CD4-positive, alpha-beta T cell treated with Interleukin-6 for 4 hours (primary cell): ENCODE measurements at places on chromosomes 2 and 18.

GRCh38 chr2:196290136-196290535 lies 118.8 kb upstream of the STK17B start:
- no peak for DNase-seq

DNA sequence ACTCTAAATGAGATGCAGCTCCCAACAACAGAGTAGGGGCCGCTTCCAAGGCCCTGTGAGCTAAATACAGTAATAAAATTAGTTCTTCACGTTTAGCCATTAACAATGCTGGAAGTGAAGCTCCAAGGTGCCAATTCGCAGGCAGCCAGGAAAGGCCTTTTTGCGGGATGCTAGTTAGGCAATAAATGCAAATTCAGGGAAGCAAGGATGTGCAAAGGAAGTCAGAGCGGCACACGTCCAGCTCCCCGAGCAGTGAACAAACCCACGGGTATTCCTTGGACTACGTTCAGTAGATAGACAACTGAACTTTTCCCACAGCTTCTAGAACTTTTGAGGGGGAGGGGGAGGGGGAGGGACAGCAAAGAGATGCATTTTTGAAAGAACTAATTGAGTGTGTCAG lies 6.9 kb downstream of the ZNF516 start:
- no peak for DNase-seq

DNA sequence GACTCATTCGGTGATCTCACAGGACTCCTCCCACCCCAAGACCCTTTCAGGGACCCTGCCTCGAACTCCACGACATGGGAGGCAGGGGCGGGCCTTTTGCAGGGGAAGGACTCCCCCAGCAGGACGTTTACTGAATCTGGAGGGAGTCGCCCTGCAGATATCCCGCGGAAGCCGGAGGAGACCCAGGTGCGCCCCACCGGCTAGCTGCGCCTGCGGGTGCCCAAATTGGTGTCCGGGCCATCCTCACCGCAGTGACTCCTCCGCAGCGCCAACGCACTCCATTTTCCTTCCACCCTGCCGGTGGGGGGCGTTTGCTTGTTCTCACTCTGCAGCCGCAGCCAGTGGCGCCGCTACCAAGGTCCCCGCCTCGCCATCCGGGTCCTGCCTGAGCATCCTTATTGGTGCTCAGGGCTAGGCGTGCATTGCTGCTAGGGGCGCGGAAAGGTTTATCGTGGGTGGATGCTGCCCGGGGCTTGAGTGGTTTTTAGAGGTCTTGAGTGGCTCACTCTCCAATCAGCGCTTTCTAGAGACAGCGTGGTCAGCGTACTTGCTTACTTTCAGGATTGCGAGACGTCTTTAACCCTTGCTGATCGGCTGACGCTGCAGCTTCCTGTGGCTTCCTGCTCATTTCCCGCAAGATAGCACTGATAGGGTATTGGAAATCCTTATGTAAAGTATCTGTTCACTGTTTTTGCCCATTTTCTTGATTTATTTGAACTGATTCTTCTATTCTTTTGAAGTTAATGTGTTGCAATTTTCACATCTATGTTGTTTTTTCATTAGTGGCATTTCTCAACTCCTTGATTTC lies 81.4 kb downstream of the BIN1 start:
- peak; percentile 79 for DNase-seq

DNA sequence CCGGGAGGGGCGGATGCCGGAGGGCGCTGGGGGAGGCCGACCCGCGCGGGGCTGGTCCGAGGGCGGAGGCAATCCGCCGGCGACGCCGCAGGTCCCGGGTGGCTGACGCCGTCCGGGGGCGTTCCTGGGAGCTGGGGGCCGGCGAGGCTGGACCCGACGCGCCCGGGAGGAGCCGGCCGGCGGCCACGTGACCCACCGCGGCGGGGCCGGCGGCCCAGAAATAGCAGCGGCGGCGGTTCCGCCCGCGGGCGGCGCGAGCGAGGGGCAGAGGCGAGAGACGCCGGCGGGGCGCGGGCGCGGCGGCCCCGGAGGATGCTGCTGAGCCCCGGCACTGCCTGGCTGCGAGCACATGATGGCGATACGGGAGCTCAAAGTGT lies at the start of gene RAB31:
RAB31 (plus strand) TSS at position 245 of the 377 bp plus-strand sequence; CDS start at position 350, 105 bp downstream.
- DNase-seq = no peak

- no peak for DNase-seq
These were observed 10.7 kb upstream of the CCDC88A start for GRCh38 chr2:55430211-55430975.

- no peak for DNase-seq
These were observed 48.9 kb downstream of the ASXL2 start for GRCh38 chr2:25829377-25829704.

DNA sequence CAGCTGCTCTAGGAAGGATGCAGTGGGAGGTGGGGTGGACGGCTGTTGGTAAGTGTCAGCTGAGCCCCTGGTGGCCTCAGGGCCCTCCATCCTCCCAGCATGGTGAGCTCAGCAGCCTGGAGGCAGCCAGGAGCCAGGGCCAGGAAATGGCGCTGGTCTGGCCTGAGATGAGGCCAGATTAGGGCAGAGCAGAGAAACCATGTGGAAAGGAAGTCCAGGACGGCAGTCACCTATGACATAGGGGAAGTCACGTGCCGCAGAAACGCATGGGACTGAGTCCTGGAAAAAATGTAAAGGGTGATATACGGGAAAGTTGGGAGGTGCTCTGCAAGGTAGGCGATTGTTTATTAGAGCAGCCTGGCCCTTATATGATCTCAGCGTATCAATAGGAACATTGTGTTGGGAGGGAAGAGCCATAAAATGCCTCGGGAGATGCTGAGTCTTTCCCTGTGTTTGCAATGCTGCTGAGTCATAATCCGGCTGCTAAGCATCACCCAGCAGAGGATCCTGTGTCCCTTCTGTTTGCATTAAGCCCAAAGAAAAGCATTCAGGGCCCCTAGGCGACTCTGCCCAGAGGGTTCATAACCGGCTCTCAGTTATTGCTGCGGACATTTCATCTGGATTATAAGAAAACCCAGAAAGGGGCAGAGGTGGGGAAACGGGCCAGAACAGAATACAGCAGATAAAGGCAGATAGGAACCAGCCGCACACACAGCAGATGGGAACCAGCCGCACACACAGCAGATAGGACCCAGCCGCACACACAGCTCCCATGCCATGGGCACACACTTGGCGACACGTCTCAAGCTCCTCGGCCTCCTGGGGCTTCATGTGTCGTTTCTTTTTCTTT lies 30.3 kb upstream of the B3GNT7 start:
- no peak for DNase-seq

DNA sequence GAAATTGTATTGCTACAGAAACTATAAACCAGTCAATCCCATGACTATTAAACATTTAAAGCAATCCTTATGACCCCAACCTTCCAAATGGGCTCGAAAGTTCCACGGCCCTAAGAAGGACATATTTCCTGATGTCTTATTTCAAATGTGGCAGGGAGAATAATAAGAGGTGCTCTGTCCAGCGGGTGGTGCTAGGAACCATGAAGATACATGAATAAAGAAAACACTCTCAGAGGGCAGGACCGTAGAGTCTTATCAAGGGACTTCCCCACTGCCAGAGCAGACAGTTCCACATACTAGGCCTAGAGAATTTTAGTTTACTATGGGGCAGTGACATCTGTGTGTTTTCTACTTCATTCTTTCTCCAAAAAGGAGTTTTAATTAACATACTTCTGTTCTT lies 187.1 kb upstream of the PIK3C3 start:
- DNase-seq = no peak

- no peak for DNase-seq
These were observed 1.2 kb upstream of the UGT1A7 start for GRCh38 chr2:233680361-233681045.

DNA sequence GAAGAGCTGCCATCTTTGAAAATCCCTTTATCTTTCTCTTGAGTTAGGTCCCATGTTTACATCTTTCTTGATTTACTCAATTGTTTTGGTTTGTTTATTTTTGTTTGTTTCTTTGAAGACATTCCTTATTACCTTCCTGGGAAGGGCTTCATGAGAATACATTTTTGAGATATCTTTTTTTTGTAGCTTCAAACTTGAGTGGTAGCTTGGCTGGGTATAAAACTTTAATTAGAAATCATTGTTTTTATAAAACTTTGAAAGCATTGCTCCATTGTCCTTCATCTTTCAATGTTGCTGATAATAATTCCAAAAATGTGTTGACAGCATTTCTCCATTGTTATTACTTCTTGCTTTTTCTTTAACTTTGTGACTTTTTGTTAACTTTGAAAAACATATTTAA lies 145.9 kb upstream of the RBMS1 start:
- no peak for DNase-seq

GRCh38 chr2:231908584-231908983 lies 17.6 kb downstream of the NPPC start:
- no peak for DNase-seq

DNA sequence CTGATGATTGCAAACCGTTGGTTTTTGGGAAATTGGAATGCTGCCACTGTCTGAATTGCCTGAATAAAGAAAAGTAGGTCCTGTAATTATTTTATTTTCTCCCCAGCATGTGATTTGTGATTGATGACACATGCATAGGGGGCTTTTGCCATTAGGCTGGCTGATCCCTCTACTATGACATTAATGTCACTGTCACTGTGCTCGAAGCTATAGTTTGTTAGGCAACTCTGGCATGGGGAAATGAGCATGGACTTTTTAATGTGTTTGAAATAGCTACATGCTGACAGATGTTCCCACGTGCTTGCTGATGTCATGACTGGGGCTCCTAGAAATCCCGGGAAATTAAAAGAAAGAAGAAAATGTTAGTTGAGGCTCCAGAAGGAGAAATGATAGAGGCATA lies 99.1 kb downstream of the HRH4 start:
- no peak for DNase-seq

DNA sequence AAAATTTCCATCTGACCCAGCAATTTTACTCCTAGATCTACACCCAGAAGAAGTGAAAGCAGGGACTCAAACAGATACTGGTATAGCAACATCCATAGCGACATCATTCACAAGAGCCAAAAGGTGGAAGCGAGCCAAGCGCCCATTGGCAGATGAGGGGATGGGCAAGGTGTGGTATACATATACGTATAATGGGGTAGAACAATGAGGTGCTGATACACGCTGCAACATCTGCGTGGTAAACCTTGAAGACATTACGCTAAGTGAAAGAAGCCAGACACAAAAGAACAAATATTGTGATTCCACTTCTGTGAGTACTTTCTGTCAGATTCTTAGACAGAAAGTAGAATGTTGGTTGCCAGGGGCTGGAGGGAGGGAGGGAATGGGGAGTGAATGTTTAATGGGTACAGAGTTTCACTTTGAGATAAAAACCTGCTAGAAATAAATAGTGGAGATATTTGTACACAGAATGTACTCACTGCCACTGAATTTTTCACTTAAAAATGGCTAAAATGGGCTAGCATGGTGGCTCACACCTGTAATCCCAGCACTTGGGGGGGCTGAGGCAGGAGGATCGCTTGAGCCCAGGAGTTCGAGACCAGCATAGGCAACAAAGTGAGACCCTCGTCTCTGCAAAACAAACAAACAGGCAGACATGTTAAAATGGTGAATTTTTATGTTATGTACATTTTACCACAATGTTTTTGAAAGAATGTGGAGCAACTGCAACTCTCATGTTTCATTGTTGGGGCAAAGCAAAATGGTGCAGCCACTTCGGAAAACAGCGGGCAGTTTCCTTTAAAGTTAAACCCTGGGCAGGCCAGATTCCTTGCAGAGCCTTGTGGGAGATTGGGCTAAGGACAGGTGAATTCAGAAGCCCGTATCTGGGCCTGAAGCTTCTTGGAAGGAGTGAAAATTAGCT lies 103.4 kb upstream of the MYCN start:
- DNase-seq = no peak

- no peak for DNase-seq
These were observed 98.5 kb downstream of the TACR1 start for GRCh38 chr2:75100801-75101151.

DNA sequence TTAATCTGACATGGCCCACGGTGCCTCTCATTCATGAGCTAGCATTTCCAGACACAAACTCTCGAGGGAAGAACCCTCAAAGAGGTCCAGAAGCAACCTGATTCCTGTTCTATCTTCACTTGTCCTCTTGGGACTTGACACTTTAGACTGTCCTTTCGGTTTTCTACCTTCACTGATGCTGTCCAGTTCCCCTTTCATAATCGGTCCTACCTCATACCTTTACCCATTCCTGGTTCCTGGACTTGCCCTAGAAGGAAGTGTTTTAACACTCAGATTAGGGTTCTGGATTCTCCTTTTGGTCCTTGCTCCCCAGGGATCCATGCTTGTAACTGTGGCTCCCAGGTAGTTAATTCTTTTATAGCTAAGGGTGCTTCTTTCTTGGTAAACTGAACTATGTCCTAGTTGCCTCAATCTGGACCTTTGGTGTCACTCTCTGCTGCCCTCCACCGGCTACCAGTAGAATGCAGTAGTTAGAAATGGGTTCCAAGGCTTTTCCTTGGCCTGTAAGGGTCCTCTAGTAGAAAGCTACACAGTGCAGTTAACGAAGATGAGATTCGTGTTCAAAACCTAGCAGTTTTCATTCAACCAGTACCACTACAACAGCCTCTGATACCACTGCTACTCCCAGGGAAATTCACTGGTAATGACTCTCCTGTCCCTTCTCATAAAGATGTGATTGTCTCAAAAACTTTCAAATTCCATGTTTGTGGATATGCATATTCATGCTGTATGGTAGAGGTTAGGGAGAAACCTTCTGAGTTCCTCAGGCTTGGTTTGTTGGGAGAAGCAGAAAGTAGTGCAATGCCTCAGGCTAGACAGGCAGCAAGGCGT lies 178.1 kb upstream of the CYP26B1 start:
- DNase-seq = no peak

- DNase-seq = no peak
These were observed 2.8 kb upstream of the LCLAT1 start for GRCh38 chr2:30444273-30444672.

DNA sequence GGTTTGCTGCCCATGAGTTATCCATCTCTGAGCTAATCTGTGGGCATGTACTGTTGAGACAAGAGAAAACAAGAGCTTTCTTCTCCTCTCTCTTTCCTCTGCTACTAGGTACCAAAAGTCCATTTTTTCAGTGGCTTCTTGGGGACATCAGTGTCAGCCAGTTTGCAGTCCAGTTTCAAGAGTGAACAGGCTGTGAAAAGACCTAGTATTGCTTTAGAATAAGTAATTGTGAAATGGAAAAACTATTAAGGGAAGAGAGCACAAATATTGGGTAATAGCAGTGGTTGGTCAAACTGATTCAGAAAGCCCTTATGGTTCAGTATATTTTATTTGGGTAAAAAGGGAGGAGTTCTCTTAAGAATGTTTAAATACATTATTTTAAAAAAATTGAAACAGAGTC lies 33.0 kb upstream of the MEP1B start:
- no peak for DNase-seq

GRCh38 chr2:61538920-61539520 lies 864 bp upstream of the XPO1 start:
- DNase-seq = peak; percentile 43

DNA sequence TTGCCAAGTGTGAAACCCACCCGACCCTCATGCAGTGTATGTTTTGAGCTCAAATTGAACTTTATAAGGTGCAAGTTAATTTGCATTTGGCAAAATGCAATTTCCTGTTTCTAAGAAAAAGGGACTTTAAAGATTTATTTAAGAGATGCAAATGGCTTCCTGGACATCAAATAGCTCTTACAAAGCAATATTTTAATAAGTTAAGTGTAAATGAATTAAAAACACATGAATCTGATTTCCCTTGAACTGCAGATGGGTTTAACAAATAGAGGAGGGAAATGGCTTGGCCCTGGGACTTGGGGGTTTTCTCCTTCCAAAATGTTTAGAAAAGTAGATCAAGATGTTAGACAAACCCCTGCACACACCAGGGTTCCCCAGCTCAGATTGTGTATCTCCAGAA lies 116.0 kb downstream of the EN1 start:
- DNase-seq = no peak

- no peak for DNase-seq
These were observed 48.7 kb upstream of the NBEAL1 start for GRCh38 chr2:202965810-202966460.

- DNase-seq = no peak
These were observed 138.6 kb downstream of the BCL2 start for GRCh38 chr18:63180971-63181376.

- DNase-seq = no peak
These were observed 51.7 kb upstream of the SATB2 start for GRCh38 chr2:199509403-199509802.
